ENCODE measurements at places on chromosomes 2 and 18.

GRCh38 chr18:73735836-73736235 lies 411.8 kb downstream of the FBXO15 start:
- no peak for DNase-seq

DNA sequence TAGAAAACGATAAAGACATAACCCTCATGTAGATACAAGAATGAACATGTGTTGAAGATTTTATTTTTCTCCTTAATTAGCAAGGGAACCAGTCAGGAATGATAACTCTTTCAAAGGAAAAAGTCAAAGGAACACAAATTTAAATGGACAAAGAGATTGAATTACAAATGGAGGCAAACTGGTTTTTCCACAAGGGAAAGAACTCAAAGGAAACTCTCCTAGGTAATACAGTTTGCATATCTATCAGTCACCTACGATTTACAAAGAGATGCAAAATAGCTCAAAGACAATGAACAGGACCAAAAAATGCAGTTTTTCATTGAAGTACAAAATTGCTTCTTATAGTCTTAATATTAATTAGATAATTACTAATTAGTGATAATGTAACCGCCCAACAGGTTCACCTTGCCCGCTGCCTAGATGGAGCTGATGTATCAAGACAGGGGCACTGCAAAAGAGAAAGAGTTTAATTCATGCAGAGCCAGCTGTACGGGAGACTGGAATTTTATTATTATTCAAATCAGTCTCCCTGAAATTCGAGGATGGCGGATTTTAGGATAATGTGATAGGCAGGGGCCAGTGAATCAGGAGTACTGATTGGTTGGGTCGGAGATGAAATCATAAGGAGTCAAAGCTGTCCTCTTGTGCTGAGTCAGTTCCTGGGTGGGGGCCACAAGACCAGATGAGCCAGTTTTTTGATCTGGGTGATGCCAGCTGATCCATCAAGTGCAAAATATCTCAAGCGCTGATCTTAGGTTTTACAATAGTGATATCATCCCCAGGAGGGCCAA lies 151.0 kb downstream of the TMEM17 start:
- peak; percentile 69 for DNase-seq

GRCh38 chr18:31723990-31724711 lies 36.5 kb downstream of the SLC25A52 start:
- DNase-seq: no peak

DNA sequence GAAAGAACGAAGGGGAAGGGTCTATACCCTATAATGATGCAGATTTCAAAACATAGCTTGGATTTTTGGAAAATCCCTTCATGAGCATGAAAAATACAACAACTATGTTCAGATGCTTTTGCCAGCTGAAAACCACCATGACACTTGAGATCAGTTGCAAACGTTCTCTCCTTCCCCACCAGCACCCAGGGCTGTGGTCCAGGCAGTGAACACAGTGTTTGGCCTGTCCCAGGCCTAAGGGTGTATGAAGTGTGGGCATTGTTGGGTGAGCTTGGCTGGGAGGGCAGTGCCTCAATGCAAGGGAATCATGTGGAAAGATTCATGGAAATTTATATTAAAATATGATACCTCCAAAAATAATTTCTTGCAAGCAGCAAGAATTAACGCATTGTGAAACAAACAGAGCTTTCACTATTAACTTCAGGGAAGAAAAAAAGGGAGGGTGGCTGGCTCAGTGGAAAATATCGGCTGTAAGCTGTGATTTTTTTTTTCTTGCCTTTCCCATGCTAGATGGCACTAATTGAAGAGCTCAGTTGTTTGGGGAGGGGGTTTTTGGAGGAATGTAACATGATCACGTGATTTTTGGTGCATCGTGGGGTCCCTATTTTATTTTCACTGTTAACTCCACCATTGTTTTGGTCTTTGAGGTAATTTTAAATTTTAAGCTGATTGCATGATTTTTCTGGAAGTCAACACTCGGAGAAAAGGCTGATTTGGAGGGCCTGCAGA lies 52.0 kb downstream of the CDC42EP3 start:
- DNase-seq: no peak

DNA sequence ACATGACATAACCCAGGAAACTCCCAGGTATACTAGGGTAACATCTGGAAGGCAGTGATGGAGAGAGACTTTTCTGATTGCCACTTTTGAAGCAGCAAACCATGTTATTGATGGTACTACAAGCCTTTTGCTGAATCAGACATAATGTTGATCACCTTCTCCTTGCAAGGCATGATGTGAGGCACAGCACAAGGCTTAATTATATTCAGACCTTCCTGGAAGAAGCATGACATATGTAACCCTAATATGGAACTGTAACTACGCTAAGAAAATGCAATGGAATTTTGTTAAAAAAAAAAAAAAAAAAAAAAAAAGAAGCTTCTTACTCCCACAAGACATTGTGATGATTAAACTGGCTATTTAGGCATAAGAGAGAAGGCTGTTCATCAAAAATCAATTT lies 145.4 kb downstream of the ALK start:
- no peak for DNase-seq

DNA sequence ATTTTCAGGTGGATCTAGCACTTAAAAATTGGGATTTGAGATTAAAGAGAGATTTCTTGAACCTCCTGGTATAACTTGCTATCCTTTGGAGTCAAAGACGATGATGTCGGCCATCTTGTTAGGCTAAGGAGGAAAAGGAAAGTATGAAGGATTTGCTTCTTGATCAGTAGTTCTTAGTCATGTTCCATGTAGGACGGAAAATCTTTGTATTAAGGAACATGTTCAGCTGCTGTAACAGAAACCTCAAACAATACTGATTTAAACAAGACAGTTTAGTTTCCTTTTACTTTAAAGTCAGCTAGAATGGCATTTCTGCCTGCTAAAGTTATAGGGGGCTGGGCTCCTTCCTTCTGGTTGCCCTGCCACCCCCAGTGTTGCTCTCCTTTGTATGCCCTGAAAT lies 56.4 kb upstream of the MGAT5 start:
- no peak for DNase-seq

DNA sequence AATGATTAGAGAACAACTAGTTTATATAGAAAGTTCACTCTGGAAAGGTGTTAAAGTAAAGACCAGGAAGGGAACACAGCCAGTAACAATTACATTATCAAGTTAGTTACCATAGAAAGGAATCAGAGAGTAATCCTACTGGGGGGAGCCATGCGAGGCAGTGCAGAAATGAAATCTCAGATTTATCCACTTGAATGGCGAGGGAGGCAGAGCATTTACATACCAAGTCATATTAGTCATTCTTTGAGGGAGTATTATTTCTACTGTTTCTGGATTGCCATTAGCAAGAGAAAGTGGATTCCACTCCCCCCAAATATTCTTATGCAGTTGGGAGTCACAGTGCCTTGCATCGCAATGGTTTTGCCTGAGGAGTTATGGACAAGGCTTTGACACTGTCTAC lies 472.7 kb upstream of the TRIB2 start:
- DNase-seq: no peak

DNA sequence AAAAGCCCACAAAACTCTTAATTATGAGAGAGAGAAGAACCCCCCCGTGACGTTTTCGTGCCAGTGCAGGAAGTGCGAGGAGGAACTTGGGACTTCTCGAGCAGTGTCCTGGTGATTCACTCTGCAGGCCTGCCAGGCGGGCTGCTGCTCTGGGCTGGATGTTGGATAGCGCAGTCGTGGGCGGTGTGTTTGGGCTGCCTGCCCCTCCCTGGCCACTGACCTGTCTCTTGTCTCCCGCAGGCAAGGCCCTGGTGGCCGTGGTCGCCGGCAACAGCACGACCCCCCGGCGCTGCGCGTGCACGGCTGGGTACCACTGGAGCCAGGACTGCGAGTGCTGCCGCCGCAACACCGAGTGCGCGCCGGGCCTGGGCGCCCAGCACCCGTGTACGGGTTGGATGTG lies 29.0 kb downstream of the TNFRSF11A start:
- DNase-seq: no peak

- no peak for DNase-seq
These were observed 12.8 kb downstream of the ANKRD62 start for GRCh38 chr18:12106471-12106870.

DNA sequence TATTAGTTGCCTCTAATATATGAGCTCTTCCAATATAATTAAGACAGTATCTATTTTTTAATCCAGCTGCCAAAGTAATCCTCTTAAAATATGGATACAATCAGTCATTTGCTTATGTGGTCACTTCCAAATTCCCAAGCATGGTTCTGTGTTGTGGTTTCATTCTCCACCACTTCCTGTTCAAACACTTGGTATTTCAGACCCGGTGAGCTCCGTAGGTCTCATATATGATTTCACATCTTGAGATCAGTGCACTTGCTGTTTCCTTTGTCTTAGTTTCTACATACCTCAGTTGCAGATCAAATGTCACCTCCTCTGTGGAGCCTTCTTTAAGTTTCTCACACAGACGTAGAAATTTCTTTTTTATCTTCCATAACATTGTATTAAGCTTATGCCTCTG lies 254.2 kb downstream of the KCNS3 start:
- no peak for DNase-seq

- peak; percentile 65 for DNase-seq
These were observed 634 bp downstream of the CREB1 start for GRCh38 chr2:207530160-207531031.

- no peak for DNase-seq
These were observed 49.3 kb downstream of the COA5 start for GRCh38 chr2:98558852-98559530.

GRCh38 chr2:150309311-150310080 lies 178.0 kb downstream of the RND3 start:
- no peak for DNase-seq

GRCh38 chr2:183037074-183037552 lies 1.1 kb downstream of the NCKAP1 start:
- no peak for DNase-seq

DNA sequence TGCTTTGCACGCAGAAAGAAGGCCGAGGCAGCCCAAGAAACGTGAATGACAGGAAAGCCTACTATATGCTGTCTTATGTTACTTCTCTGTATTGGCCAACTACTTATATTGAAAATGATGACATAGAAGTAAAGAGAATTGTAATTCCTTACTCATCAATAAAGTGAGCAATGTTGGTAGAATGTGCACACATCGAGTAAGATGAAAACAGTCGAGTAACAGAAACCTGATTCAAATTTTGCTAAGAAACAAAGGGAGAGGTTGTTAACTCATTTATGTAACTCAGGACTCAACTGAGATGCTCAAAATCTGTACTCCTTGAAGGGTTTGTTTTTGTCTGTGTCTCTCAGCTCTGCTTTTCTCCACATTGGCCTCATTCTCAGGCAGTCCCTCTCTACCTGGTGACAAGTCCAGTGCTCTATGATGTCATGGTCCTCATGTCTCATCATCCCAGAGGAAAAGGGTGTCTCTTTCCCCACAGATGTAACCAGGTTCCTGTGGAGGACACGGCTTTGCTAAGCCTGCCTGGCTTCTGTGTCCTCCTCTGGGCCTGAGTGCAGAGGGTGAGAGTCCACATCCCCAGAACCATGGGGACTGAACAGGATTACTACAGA lies 30.3 kb upstream of the CCDC93 start:
- no peak for DNase-seq

DNA sequence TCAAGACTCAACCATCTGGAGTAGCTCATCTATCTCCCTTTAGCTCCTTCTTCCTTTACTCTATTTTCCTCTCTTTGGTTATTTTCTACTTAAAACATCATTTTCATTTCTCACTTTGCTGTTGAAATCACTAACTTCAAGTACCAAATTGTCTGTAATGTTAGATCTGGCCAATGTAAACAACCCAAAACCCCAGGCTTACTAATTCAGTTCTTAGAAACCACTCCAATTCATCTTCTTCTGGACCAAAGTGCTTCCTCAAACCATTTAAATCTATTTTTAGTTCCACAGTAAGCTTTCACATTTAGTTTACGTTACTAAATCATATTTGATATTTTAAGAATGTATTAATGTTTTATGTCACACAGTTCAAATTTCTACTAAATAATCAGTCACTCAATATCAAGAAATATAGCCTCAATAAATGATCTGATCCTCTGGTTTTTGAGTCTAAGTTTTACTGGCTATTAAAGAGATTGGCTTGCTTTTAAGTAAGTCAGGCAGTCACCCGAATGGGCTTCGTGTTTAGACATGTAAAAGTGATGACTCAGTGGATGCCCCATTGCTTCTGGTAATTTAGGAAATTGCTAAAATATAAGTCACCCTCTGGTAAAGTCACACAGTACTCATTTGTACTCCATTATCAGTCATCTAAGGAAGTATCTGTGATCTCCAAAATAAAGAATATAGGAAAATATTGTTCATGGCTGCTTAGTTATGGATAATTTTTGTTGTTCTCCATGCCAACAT lies 527.2 kb upstream of the SOX11 start:
- no peak for DNase-seq

DNA sequence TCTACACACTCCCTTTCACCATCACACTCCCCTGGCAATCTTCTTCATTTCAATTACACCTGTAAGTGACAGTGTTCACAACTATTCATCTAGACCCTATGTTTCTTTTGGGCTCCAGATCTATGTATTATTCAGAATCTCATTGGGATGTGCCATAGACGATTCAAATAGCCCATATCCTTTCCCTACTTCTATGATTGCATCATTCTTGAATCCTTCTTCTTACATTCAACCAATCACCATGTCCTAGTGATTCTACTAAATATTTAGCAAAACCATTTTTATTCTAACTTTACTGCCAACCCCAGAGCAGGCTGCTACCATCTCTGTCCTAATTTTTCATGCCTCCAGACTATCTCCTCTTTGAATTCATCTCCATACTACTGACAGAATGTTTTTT lies 106.4 kb downstream of the TDRD15 start:
- DNase-seq: no peak

GRCh38 chr2:144836635-144837350 lies 316.9 kb upstream of the ZEB2 start:
- no peak for DNase-seq

- no peak for DNase-seq
These were observed 54.1 kb downstream of the LPIN2 start for GRCh38 chr18:2958819-2959298.

GRCh38 chr18:31683968-31684278 lies 458 bp downstream of the B4GALT6 start:
- no peak for DNase-seq

DNA sequence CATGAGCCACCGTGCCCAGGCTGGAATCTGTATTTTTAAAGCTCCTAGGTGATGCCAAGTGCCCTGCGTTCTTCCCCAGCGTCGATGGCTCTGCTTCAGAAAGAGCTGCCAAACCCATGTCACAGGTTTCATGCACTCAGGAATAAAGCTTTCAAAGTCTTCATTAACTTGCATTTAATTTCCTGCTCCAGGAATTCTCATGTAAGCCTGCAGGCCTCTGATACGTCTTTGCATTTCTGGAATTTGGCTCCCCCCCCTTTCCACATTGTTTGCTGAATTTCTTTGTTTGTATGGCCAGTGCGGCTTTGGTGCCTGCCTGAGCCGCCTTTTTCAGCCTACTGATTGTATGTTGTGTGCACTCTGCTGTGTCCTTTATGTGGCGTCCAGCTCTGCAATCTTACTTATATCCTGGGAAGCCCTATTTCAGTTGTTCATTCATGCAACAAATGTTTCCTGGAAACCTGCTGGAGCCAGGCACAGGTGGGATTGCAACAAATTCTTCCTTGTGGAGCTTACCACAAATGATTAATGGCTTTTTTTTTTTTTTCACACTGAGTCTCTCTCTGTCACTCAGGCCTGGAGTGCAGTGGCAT lies 17.9 kb upstream of the OTOF start:
- peak; percentile 73 for DNase-seq

Data from endodermal cell (in vitro differentiated cells).